Stimulated activated CD8-positive, alpha-beta memory T cell treated with anti-CD3 and anti-CD28 coated beads, Interleukin-2, amount 100 ng/mL, for 48 hours (primary cell): ENCODE measurements at places on chromosomes 2 and 18.

DNA sequence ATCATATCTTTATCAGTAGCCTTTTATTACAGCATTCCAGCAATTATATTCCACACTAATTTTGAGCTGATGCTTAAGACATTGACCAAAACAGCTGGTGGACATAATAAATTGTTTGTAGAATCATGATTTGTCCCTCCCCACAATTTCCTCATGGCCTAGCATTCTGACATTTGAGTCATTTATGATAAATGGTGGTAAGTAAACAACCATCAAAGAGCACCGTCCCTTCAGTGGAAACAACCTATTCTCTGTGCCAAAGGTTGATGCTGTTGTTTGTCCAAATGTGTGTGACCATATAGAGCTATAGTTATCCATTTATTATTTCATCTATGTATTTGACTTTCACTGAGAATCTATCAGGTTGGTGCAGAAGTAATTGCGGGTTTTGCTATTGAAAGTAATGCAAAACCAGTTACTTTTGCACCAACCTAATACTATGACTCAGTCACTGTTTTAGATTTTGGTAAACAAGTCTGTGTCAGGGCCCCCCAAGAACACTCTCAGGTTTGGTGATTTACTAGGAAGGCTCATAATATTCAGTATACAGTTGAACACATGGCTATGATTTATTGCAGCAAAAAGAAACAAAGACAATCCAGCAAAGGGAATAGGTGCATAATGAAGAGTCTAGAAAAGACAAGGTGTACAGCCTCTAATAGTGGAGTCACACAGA is 608.7 kb upstream of the REG3G start:
- DNase-seq, result no peak

- no peak for DNase-seq
These were observed 118.8 kb upstream of the CTDP1 start for GRCh38 chr18:79560861-79561210.

DNA sequence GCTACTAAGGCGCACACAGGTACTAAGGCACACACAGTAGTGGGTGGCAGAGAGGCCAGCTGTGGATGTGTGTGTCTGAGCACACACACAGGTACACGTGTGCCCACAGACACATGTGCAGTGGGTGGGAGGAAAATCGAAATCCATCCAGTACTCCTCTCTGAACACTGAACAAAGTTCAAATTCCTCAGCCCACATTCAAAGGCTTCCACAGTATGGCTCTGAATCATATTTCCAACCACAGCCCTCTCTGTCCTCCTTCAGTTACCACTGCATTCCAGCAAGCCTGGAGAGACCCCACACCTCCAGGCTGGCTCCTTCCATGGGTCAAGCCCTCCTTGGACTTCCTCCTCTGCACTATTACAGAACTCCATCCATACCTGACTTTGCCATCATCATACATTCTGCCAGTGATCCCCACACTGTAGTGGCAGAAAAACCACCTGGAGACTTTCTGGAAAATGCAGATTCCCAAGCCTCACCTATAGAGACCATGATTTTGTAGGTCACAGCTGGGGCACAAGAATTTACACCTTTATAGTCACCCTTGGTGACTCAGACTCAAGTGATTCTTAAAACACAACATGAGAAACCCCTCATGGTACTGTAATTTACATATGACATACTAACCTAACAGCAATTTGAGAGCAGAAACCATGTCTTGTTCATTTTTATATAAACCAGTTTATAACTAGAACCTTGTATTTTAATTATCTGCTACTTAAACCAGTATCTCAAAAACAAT is 31.4 kb downstream of the EPG5 start:
- no peak for DNase-seq

DNA sequence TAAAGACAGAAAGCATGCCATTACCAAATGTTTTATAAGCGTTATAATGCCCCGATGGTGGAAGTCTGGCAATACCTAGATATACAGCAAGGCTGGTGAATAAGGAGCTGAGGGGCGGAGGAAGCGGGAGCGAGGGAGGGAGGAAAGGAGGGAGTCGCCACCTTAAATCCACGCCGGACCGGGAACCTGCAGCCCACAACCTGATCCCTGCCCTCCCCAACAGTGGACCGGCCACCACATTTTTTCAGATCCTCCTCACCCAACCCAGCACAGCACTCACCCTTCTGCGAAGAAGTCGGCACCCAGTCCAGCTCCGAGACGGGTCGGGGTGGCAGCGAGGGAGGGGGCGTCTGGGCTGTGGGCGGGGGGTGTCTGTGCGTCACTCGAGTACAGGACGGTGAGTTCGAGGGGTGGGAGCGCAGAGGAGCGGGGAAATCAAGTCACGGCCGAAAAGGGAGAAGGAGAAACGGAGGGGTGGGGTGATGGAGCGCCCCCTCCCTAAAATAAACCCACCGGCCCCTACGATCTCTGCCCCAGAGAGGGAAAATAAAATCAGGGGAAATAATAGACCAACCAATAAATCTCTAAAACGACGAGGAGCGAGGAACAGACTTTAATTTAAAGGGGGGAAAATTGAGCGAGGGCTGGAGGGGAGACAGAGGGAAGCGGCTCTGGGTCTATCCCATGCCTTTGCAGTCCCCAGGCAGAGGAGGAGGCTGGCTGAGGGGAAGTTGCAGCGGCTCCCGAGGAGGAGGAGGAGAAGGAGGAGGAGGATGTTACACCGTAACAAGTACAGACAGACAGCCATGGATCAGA is 96.5 kb upstream of the SERTAD2 start:
- peak; percentile 10 for DNase-seq

DNA sequence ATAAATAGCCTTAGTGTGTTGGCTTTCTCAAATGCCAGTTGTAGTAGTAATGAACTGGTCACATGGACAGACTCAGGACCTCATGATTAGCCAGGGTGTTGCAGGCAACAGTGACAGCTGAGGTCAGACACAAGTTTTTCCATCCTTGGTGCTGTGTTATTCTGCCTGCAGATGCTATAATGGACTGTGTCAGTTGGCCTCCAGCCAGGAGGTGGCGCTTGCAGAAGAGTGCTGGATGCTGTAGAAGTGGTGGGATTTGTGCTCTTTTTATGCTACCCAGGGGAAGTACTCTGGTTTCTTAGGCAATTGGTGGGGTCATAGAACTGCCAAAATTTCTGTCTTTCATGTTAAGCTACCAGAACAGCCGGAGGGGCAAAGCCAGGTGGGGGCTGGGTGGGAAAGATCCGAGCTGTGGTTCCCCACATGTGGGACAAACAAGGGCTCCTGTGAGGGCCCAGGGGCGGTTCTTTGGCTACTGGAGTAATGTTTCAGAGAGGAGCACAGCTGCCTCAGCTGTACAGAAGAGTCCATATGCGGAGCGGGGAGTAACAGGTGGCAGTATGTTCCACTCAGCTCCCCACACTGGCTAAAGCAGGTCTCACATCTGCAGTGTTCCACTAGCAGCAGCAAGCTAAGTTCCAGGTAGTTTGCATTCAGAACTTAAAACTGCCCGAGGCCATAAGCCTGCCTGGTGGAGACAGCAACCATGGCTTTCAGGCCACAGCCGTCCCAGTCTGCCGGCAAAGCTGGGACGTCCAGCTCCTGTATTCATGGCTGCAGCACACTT is 104.4 kb downstream of the GULP1 start:
- DNase-seq, result no peak

- no peak for DNase-seq
These were observed 60.1 kb downstream of the NEDD4L start for GRCh38 chr18:58104096-58104495.

- DNase-seq, result no peak
These were observed 355.6 kb upstream of the GYPC start for GRCh38 chr2:126300348-126300747.

DNA sequence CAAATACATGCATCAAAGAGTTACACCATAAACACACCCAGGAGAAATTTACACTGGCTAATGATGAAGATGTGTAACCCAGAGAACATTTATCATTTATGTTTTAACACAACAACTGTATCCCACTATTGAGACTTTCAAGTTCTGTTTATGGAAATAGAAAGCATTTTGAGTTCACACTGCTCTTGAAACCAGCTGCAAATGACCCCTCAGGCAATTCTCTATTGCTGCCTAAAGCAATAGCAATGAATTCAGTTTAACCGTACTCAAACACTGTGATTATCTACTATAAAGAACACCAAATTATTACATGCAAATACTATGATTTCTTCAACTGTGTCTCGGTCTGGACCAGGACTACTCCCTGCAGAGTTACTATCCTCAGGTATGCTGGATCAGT is 452.7 kb upstream of the NRXN1 start:
- DNase-seq, result no peak
